ENCODE measurements at places on chromosomes 1 and 21.
A peak's percentile ranks its signal among the peaks of the same experiment; 100 is the strongest.

- no peak for DNase-seq
- no peak overlapping the region for H3K4me3 ChIP-seq
- H3K27me3 ChIP-seq = no peaks in the 10 kb centered on the region
- H3K4me1 ChIP-seq = no peaks in the 10 kb centered on the region
Measured at GRCh38 chr1:43296207-43296606, 4.6 kb upstream of the TIE1 start.

DNA sequence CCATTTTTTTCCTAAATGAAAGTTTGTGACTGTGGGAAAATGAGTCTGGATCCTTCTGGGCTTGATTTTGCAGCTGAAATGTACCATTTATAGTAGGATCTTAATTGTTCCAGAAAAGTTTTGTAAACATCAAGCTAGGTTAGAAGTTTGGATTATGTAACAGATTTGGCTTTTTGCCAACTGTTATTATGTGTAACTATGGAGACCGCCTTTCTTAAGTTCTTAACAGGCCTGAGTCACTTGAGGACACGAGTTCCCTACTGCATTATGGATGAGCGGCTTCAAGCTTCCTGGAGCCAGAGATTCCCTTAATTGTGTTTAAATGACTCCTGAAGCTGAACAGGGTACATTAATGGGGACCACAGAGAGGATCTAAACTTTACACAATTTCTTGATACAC, 22.2 kb downstream of the SLC25A33 start:
- no peaks in the 10 kb centered on the region for H3K36me3 ChIP-seq
- H3K27ac ChIP-seq = no peak overlapping the region
- no peaks in the 10 kb centered on the region for H3K4me1 ChIP-seq
- no peaks in the 10 kb centered on the region for H3K27me3 ChIP-seq

GRCh38 chr1:156833603-156834002, 17.0 kb upstream of the SH2D2A start:
- H3K4me1 ChIP-seq = no peaks in the 10 kb centered on the region
- H3K27ac ChIP-seq = no peak overlapping the region
- no peak overlapping the region for H3K4me3 ChIP-seq
- DNase-seq = no peak
- H3K36me3 ChIP-seq = no peaks in the 10 kb centered on the region

- no peak overlapping the region for H3K4me3 ChIP-seq
- no peaks in the 10 kb centered on the region for H3K36me3 ChIP-seq
- peaks cover 31% of the 10 kb centered on the region for H3K4me1 ChIP-seq
- DNase-seq = no peak
- H3K27me3 ChIP-seq = no peaks in the 10 kb centered on the region
Measured at GRCh38 chr21:31929548-31929947, 56.7 kb downstream of the HUNK start.

- peak; percentile 94 for DNase-seq
- H3K36me3 ChIP-seq = no peaks in the 10 kb centered on the region
- no peak overlapping the region for H3K4me3 ChIP-seq
- H3K4me1 ChIP-seq = peaks cover 34% of the 10 kb centered on the region
- H3K27ac ChIP-seq = peak overlapping the region; percentile 13
Measured at GRCh38 chr1:227934476-227935313, 13.0 kb downstream of the WNT9A start.

- peak; percentile 86 for DNase-seq
- H3K36me3 ChIP-seq = peaks cover 39% of the 10 kb centered on the region
- H3K4me1 ChIP-seq = peaks cover 35% of the 10 kb centered on the region
- peak within 1 kb of the TSS; percentile 63 for H3K27ac ChIP-seq
- no peaks in the 10 kb centered on the region for H3K27me3 ChIP-seq
Measured at GRCh38 chr1:26279456-26280332, at the start of gene SH3BGRL3. TSS of gene SH3BGRL3 (plus strand) at chr1:26280086. CDS start at chr1:26280156, 70 bp downstream.

GRCh38 chr1:110130989-110131388, 18.7 kb downstream of the UBL4B start:
- H3K4me1 ChIP-seq = no peaks in the 10 kb centered on the region
- H3K4me3 ChIP-seq = no peak overlapping the region
- peaks cover 2% of the 10 kb centered on the region for H3K27me3 ChIP-seq
- no peaks in the 10 kb centered on the region for H3K36me3 ChIP-seq
- no peak for DNase-seq

GRCh38 chr1:165845992-165846748, 18.8 kb downstream of the UCK2 start:
- no peak overlapping the region for H3K27ac ChIP-seq
- peaks cover 12% of the 10 kb centered on the region for H3K4me1 ChIP-seq
- no peaks in the 10 kb centered on the region for H3K36me3 ChIP-seq
- H3K27me3 ChIP-seq = no peaks in the 10 kb centered on the region
- H3K4me3 ChIP-seq = no peak overlapping the region

GRCh38 chr1:6724517-6725141, 23.0 kb upstream of the DNAJC11 start:
- H3K27ac ChIP-seq = no peak overlapping the region
- no peaks in the 10 kb centered on the region for H3K36me3 ChIP-seq
- H3K4me3 ChIP-seq = no peak overlapping the region
- H3K27me3 ChIP-seq = no peaks in the 10 kb centered on the region
- peak; percentile 93 for DNase-seq
- peaks cover 8% of the 10 kb centered on the region for H3K4me1 ChIP-seq

GRCh38 chr1:185652348-185652747, 81.8 kb upstream of the HMCN1 start:
- no peak overlapping the region for H3K4me3 ChIP-seq
- no peaks in the 10 kb centered on the region for H3K4me1 ChIP-seq
- peaks cover 5% of the 10 kb centered on the region for H3K36me3 ChIP-seq
- no peak for DNase-seq
- H3K27ac ChIP-seq = no peak overlapping the region
- H3K27me3 ChIP-seq = no peaks in the 10 kb centered on the region

DNA sequence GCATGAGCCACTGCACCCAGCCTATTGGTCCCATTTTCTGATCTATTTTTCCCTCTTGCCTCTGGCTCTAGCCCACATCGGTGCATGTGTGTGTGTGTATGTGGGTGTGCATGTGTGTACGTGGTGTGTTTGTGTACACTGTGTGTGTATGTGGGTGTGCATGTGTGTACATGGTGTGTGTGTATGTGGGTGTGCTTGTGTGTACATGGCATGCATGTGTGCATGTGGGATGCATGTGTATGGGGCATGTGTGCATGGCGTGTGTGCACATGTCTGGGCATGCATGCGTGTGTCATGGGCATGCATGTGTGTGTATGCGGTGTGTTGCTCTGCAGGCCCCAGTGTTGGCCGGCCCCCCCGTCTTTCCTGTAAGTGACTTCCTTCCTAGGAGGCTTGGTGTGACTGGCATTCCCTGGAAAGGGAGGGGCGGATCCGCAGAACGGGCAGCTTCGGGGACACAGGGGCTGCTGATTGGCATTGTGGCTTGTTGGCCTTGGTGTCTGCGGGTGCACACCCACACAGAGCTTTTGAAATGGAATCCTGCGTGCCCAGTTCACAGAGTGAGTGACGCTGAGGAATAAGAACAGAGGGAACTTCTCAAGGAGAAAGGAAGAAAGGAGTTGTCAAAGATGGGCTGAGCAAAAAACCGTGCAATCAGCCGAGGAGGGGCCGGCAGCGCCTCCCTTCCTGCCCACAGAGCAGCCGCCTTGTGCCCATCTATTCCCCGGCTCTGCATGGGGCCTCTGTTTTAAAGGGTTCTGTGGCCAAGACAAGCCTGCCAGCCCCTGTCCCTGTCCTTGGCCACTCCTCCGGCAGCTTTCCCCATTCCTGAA, 8.0 kb downstream of the PDXK start:
- H3K27me3 ChIP-seq = no peaks in the 10 kb centered on the region
- peaks cover 7% of the 10 kb centered on the region for H3K36me3 ChIP-seq
- H3K27ac ChIP-seq = no peak overlapping the region
- peak overlapping the region; percentile 60 for H3K4me3 ChIP-seq
- peaks cover 16% of the 10 kb centered on the region for H3K4me1 ChIP-seq

GRCh38 chr1:21508580-21509350, 458 bp upstream of the ALPL start:
- no peaks in the 10 kb centered on the region for H3K27me3 ChIP-seq
- no peak overlapping the region for H3K4me3 ChIP-seq
- H3K4me1 ChIP-seq = peaks cover 17% of the 10 kb centered on the region
- no peaks in the 10 kb centered on the region for H3K36me3 ChIP-seq

- peaks cover 3% of the 10 kb centered on the region for H3K4me1 ChIP-seq
- no peak overlapping the region for H3K4me3 ChIP-seq
- no peak for DNase-seq
- no peaks in the 10 kb centered on the region for H3K36me3 ChIP-seq
- peaks cover 82% of the 10 kb centered on the region for H3K27me3 ChIP-seq
Measured at GRCh38 chr21:36708286-36709029, 9.5 kb downstream of the SIM2 start.

- peaks cover 2% of the 10 kb centered on the region for H3K36me3 ChIP-seq
- H3K4me1 ChIP-seq = no peaks in the 10 kb centered on the region
- no peak overlapping the region for H3K4me3 ChIP-seq
- H3K27ac ChIP-seq = no peak overlapping the region
- no peaks in the 10 kb centered on the region for H3K27me3 ChIP-seq
Measured at GRCh38 chr1:245516284-245516759, 361.5 kb downstream of the KIF26B start.

- no peak for DNase-seq
- peaks cover 33% of the 10 kb centered on the region for H3K36me3 ChIP-seq
- no peak overlapping the region for H3K27ac ChIP-seq
- no peaks in the 10 kb centered on the region for H3K4me1 ChIP-seq
- H3K27me3 ChIP-seq = no peaks in the 10 kb centered on the region
- no peak overlapping the region for H3K4me3 ChIP-seq
Measured at GRCh38 chr1:23066075-23066474, 46.8 kb downstream of the KDM1A start.

DNA sequence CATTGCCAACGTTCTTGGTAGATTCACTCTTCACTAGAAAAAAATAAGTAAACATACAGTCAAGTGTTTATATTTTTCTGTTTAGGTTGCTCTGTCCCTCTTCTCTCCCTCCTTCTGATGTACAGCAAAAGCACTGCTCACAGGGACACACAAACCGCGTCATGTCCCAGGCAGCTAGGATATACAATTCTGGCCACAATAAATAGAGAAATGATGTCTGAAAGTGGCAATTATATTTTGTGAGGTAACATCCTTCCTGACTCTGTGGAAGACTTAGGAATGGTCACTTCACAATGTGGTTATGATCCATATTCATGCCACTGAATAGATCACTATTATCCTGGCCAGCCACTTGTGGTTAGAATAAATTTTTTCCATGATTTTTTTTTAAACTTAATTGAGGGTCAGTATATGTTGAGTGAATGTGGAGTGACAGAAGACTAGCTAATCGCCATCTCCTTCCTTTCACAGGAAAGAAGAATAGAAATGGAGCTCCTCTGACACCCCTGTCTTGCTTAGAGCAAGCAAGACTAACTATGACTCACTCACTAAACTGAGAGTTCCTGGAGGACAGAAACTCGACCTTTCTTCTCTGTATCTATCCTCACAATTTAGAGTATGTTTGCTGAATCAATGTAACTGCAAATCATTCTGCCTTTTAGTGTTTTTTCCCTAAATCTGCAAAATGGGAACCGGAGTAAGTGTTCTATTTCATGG, 54.0 kb downstream of the ZNHIT6 start:
- H3K27ac ChIP-seq = no peak overlapping the region
- no peaks in the 10 kb centered on the region for H3K27me3 ChIP-seq
- no peak for DNase-seq
- H3K36me3 ChIP-seq = peaks cover 4% of the 10 kb centered on the region

DNA sequence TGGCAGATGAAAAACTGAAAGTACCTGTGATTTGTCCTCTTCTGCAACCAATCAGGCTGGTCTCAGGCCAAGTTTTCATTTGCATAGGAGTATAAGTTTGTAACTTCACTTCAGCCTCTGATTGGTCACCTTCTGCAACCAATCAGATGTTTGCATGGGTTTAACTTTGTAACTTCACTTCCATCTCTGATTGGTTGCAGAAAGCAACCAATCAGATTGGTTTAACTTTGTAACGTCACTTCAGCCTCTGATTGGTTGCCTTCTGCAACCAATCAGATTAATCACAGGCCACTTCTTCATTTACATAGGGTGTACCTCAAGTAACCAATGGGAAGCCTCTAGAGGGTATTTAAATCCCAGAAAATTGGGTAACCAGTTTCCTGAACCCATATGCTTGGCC, 18.9 kb upstream of the TUT4 start:
- H3K27ac ChIP-seq = no peak overlapping the region
- DNase-seq = no peak
- H3K36me3 ChIP-seq = no peaks in the 10 kb centered on the region

GRCh38 chr1:200257235-200257634, 152.6 kb downstream of the ZNF281 start:
- no peak overlapping the region for H3K27ac ChIP-seq
- DNase-seq = no peak
- no peak overlapping the region for H3K4me3 ChIP-seq
- no peaks in the 10 kb centered on the region for H3K27me3 ChIP-seq
- no peaks in the 10 kb centered on the region for H3K36me3 ChIP-seq
- H3K4me1 ChIP-seq = no peaks in the 10 kb centered on the region

- no peak overlapping the region for H3K27ac ChIP-seq
- no peaks in the 10 kb centered on the region for H3K27me3 ChIP-seq
- no peaks in the 10 kb centered on the region for H3K36me3 ChIP-seq
Measured at GRCh38 chr1:230147253-230148125, 80.5 kb downstream of the GALNT2 start.

DNA sequence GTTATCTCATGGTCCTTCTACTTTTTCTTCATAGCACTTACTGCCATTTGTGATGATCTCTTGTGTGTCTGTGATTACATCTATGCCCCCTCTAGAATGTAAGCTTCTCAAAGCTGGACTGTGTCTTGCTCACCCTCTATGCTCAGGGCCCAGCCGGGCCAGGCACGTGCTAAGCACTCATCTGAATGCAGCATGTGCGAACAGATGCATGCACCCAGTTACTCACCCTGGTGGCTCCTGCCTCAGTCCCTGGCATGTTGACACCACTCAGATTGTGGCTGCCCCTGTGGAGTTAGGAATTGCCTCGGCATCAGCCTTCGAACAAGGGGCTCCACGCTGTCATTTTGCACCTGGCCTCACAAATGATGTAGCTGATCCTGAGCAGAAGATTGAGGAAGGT, 19.6 kb upstream of the PABPC4 start:
- no peak for DNase-seq
- no peak overlapping the region for H3K27ac ChIP-seq
- no peaks in the 10 kb centered on the region for H3K27me3 ChIP-seq
- H3K4me1 ChIP-seq = no peaks in the 10 kb centered on the region
- no peaks in the 10 kb centered on the region for H3K36me3 ChIP-seq

- peaks cover 20% of the 10 kb centered on the region for H3K4me1 ChIP-seq
- DNase-seq = no peak
- peaks cover 23% of the 10 kb centered on the region for H3K36me3 ChIP-seq
- no peak overlapping the region for H3K4me3 ChIP-seq
- H3K27me3 ChIP-seq = no peaks in the 10 kb centered on the region
Measured at GRCh38 chr1:93588206-93588605, 93.4 kb downstream of the BCAR3 start.

DNA sequence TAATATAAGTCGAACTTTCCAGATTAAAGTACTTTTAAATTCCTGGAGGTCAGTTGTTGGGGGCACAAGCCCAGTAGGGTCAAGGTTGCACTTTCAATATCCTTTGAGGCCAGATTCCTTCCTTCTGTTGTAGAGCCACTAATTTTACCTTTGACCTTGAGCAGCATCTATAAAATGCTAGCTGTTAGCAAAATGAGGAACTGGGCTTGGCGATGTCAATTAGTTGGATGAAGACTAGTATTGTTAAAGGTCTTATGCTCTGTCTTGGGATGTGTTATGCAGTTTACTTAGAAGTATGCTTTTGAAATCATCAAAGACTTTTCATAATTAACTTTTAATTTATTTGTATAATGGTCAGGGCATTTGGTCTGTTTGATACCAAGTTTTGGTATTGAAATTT, 425.9 kb upstream of the PROX1 start:
- H3K4me3 ChIP-seq = no peak overlapping the region
- H3K27ac ChIP-seq = no peak overlapping the region
- H3K27me3 ChIP-seq = no peaks in the 10 kb centered on the region
- H3K36me3 ChIP-seq = no peaks in the 10 kb centered on the region
- H3K4me1 ChIP-seq = no peaks in the 10 kb centered on the region
- DNase-seq = no peak
